ENCODE measurements at places on chromosomes 7 and 10. TPM values are rescaled to one million over a fixed set of nuclear protein-coding genes. Genes with fewer than 3 reads are reported as not detected.

DNA sequence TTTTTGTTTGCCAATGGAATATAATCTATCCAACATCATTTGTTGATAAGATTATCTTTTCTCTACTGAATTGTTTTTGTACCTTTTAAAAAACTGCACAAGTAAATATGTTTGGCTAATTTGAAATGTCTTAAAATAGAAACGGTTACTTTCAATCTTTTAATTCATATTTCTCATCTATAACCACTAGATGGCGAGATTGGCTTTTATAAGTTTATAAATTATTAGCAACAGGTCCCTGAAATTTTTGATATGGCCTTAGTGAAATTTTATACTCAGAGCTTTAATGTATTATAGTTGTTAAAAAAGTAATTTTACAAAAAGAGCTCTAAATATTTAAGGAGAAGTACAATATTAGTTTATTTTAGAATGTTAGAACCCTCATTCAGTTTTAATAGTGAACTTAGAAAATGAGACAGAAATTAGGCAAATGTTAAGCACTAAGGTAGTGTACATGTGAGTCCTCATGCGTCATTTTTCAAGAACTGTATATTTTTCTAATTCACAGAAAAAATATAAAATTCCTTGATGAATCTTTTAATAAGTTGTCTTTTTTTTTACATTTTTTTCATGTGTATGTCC lies 592.5 kb downstream of the ARL4A start:
- DNase-seq: no peak

GRCh38 chr7:46855851-46856250 lies 726.1 kb downstream of the TNS3 start:
- DNase-seq: no peak

GRCh38 chr10:1440897-1441296 lies 296.4 kb downstream of the ADARB2 start:
- DNase-seq: no peak

DNA sequence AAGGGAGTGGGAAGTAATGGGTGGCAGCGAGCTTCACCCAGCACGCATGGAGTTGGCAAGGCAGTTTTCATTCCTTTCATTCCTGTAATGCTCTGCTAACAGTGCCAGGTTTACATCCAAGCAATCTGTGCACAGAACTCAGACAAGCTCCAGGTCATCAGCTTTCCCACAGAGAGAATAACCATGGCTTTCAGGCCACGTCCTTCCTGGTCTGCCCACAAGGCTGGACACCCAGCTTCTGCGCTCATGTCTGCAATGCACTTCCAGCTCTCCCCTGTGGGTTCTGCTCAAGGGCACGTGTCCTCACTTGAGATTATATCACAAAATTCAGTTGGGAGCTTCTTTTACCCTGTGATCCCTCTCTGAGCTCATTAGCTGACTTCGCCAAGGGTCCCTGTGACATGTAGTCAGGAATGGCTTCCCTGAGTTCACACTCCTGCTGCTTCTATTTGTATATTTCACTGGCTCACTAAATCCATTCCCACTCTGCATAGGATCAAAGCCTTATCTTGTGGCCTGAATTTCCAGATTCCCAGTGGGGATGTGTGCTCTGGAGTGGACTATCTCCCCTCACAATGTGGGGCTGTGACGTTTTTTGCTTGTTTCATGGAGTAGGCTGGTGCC lies 18.6 kb downstream of the AKR1C2 start:
- DNase-seq: no peak

DNA sequence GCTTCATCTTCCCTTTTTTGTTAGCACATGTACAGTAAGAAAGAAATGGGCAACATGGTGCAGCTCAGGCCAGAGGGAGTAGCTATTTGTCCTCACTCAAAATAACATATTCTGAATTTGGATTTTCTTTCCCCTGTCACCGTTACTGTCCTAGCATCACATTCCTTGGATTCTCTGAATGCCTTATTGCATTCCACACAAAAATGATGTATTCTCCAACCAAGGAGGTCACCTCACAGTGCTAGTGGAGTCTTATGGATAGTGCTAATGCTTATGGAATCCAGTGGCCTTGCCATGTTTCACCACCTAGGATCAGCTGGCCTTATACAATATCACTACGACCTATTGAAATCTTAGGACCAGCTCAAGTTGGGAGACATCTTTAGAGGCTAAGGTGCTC lies 7.2 kb downstream of the PRSS58 start:
- no peak for DNase-seq

DNA sequence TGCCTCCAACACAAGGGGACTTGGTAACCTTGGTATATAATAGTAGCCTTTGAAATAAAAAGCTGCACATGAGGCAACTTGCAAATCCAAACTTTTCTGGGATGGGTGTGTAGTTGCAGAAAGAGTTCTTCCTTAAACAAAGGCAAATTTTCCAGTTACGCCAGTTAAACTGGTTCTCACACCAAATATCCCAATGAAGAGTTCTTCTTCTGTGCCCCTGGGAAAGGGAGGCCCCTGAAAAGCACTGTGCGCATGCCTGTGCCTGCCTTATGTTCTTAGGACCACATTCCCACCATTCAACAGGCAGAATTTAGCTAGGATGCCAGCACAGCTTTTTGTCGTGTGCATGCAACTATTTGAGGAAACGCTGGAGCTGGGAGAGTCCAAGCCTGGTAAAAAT lies 164.8 kb upstream of the SLC25A13 start:
- DNase-seq: no peak

DNA sequence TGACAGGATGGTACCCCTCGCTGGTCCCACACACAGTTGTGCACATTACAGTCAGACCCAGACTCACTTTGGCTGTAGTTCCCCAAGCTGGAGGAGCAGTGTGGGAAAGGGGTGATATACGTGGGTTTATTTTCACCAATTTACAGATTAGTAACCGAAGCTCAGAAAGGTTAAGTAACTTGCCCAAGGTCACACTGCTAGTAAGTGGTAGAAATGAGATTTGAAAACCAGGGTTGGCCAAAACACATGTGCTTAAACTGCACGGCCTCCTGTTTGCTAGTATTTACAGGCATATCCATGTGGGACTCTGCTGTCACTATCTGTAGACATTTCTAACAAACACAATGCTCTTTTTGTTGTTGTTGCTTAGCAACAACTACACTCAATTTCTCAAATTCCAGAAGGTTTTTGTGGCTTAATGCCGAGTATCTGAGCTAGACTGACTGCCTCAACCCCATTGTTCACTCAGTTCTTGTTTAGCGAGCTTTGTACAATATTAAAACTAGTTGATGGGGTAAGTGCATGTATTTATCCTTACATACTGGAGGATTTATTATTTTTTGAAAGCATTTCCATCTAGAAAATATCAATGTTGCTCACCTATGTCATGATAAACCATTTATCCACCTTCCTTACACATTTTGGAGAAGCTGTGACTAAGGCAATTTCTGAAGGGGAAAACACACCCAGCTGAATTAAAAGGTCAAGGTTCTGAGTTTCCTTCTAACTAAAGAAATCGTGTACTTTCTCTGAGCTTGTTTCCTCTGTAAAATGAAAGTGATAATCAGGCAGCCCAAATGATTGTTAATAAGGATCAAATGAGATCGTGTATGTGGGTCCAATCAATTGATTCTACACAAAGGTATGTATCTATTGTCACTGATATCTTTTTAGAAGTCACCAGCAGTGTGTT lies 5.3 kb upstream of the TMEM139 start:
- DNase-seq: no peak

- DNase-seq: peak; percentile 68
Observed at GRCh38 chr10:75211007-75211691, 553 bp downstream of the VDAC2 start.

- DNase-seq: no peak
Observed at GRCh38 chr10:70312972-70313371, 29.2 kb upstream of the NPFFR1 start.

- peak; percentile 7 for DNase-seq
Observed at GRCh38 chr10:91296471-91296870, 76.0 kb downstream of the PCGF5 start.

- no peak for DNase-seq
Observed at GRCh38 chr7:106015381-106016218, 52.5 kb downstream of the CDHR3 start.

- no peak for DNase-seq
Observed at GRCh38 chr7:97174303-97174702, 56.8 kb downstream of the SDHAF3 start.

GRCh38 chr10:13942035-13942434 lies 355.3 kb downstream of the PRPF18 start:
- no peak for DNase-seq

- no peak for DNase-seq
Observed at GRCh38 chr10:61937631-61938351, 36.3 kb downstream of the ARID5B start.

DNA sequence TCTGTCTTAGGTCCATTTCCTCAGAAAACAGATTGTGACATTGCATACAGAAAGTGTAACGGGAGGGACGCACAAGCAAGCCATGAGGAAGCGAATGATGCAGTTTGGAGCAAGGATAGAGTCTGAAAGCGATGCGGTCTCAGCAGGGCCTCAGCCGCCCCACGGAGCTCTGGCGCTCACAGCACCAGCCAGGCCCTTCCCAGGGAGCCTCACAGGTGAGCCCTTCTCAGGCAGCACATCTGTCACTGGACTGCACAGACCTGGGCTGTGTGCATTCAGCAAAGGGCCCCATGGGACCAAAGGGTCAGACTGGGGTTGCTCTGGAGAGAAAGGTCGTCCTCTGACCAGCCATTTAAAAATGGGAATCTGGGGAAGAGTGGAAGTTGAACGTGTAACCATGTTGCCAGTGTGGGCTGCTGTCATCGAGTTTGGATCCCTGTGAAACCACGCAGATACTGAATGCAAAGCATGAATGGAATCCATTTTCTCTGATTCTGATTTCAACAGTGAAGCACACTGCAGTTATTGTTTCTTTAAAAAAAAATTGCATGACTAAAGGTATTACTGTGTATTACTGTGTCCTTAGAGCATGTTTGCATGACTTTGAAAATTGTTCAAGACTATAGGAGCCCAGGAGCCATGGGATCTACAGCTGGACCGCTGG lies 350.0 kb upstream of the AKR1E2 start:
- peak; percentile 40 for DNase-seq

DNA sequence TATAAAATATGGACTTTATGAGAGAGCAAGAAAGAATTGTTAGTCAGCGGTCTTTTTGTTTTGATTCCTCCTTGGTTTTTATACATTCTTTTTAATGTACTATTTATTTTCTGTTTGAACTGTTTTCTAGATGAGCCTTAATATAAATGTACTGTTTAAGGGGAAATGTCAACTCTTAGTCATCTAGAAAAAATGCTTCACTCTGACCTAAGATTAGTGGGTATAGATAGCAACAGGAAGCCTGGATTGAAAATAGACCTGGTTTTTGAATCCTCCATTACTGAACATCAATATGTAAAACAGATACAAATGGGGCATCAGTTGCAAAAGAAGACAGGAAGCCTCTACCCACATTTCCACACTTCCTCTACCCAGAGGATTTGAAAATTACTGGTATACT lies 87.8 kb downstream of the CHRM2 start:
- DNase-seq: no peak

- DNase-seq: no peak
Observed at GRCh38 chr7:116786791-116787443, 75.5 kb upstream of the CAPZA2 start.

- DNase-seq: no peak
Observed at GRCh38 chr7:24757353-24758275, at the start of gene GSDME. TSS of gene GSDME (minus strand) at chr7:24757464. CDS start at chr7:24749774, 7,690 bp downstream.

DNA sequence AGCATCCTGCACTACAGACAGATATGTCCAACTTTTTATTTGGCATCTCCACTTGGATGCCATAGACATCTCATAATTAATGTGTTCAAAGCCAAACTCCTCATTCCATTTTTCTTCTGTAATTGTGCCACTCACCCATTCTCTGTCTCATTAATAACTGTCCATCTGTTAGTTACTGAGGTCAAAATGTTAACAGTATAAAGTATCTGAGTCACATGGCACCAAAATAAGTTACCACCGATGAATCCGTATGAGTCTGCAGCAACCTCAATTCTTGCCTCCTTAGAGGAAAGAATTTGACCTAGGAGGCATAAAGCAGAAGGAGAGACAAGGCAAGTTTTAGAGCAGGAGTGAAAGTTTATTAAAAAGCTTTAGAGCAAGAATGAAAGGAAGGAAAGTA lies 16.5 kb upstream of the NT5C3A start:
- DNase-seq: no peak

- DNase-seq: no peak
Observed at GRCh38 chr7:84187813-84188510, 6.6 kb downstream of the SEMA3A start.

DNA sequence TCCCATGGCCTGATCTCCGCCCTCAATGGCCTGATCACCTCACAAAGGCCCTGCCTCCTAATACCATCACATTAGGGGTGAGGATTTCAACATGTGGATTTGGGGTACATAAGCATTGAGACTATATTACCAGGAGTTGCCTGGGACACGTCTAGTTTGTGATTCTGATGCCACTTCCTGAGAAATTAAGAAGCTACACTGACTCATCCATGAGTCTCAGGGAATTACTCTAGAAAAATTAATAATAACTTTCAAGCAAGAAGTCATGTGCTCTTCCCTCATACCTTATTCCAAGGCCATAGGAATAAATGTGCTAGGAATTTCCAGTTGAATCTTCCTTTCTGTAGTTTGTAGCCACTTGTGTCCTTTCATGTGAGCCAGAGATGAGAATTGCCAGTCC lies 519.3 kb upstream of the MKI67 start:
- DNase-seq: no peak

DNA sequence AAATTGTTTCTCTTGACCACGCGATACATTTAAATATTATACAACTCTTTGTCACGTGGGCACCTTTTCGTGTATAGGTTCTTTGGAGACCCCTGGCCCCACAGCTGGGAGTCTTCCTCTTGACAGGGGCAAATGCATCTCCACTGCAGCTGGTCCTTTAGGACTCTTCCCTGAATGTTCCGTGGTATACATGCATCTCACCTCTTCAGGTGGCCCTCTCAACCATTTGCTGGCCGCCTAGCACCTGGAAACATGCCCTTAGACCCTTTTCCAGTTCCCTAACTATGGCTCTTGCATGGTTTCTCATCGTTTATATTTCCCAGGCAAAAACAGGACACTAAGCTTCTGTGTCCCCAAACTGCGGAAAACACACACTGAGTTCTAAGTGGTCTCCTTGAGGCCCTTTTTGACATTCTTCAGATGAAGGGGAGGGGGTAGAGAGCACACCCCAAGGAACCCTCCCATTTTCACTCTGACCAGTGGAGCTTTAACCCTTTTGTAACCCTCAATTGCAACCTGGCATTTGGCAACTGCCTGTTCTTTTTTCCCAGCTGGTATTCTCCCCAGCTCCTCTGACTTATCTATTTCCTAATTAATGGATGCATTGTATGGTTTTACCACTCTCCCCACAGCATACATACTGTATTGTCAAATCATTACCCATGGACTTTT lies 20.6 kb downstream of the HNRNPA2B1 start:
- no peak for DNase-seq

DNA sequence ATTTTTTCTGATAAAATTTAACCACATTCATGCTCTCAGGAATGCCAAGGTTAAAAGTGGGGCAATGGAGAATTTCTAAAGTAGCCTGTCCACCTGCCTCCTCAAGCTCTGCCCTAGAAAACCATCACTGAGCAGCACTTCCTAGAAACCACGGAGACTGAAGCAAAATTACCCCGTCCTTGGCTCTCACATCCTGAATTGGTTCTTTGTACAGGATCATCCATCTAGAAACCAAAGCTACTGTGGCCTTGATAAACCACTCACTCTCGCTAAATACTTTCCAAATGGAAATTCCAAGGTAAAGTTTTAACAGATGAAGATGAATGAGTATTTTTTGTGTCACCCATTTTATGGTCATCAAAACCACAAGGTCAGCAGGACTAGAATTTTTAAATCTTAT lies 96.6 kb downstream of the AVL9 start:
- DNase-seq: no peak

Gene SRRM3
- total RNA-seq: 3.2 TPM

Gene PIK3AP1
- 19.8 TPM for total RNA-seq

Gene AKR1C8
- not detected for total RNA-seq

Gene EPDR1
- total RNA-seq: 13.6 TPM

Gene CCL24
- 3.4 TPM for total RNA-seq

Gene NAT16
- not detected for total RNA-seq

Gene OR2A12
- not detected for total RNA-seq
